ENCODE measurements at places on chromosomes 1 and 21.
A peak's percentile ranks its signal among the peaks of the same experiment; 100 is the strongest.

GRCh38 chr1:167499664-167500101, 18.6 kb downstream of the CD247 start:
- peak; percentile 48 for DNase-seq

DNA sequence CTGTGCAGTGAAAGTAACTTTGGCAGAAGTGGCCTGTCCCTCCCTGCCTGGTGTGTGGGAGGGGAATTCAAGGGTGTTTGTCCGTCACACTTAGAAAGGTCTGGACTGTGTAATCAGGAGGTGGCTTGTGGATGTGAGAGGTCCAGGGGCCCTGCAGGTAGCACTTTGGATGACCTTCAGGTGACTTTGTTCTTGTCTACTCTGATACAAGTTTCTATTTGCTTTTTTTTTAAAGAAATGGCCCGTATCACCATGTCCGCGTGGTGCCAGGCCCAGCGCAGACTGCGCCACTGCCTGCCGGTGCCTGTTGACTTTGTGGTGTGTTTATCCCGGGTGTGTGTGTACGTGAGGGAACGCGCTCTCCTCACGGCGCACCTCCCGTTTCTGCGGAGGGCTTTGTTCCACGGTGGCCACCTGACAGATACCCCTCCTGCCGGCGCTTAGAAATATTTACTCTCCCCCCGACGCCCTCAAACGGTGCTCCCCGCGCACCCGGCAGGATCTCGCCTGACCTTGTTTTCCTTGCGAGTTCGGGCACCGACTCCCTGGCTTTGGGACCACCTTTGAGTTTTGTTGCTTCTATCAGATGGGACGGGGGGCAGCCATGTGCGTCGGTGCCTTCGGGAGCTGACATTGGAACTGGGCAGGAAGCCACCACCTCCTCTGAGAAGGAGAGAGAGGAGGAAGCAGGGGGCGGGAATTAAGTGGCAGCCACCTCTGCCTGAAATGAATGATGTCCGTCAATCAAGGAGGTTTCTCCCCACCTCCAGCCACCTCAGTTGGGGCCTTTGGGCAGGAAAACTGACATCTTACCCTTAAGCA, 119.4 kb downstream of the PRDM16 start:
- no peak for DNase-seq

GRCh38 chr1:5525597-5526384, 466.4 kb downstream of the NPHP4 start:
- DNase-seq, result no peak

DNA sequence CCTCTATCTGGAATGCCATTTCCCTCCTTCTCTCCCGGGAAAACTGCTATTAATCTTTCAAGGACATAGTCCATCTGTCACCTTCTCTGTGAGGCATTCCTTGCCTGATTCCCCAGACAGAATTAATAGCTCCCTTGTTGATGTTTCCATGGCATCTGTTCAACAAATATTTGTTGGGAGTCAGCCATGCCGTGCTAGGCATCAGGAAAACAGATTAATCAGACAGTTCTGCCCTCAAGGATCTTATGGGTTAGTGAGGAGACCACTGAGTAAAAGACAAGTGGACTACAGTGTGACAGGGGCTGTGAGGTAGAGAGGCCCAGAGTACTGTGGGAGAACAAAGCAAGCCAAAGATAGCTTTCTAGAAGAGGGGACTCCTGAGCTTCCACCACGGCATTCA, 11.4 kb upstream of the MAGOH start:
- no peak for DNase-seq

DNA sequence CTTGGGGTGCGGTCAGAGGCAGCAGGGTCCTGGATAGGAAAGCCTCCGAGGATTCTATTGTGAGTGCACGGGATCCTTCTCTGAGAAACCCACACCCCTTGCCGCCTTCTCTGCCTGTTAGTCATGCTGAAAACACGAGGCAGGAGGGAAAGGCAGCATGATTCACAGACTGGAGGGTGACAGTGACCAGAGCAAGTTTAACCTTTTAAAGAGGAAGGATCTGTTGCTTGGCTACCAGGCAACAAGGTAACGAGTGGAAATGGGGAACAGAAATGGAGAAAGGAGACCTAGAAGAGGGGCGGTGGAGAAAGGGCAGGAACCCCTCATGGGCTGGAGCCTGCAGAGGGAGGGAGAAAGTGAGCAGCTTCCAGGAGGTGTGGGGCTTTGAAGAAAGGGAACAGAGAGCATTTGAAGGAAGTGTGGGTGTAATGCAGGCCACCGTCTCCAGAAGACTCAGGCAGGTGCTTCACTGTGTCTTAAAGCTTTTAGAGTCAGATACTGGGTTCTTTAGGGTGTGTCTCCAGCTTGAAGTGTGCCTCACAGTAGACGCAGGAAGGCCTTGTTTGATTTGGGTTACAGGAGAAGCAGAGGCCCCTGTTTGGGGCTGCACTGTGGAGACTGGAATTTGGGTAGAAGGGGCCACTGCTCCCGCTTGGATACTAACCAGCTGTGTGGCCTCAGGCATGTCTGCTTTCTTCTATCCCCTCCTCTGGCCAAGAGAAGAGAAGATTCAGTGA, 19.1 kb downstream of the OPTC start:
- peak; percentile 74 for DNase-seq

- DNase-seq, result no peak
Observed at GRCh38 chr1:95903060-95903459, 669.0 kb downstream of the RWDD3 start.

- no peak for DNase-seq
Observed at GRCh38 chr1:57464756-57465155, 40.9 kb upstream of the DAB1 start.

DNA sequence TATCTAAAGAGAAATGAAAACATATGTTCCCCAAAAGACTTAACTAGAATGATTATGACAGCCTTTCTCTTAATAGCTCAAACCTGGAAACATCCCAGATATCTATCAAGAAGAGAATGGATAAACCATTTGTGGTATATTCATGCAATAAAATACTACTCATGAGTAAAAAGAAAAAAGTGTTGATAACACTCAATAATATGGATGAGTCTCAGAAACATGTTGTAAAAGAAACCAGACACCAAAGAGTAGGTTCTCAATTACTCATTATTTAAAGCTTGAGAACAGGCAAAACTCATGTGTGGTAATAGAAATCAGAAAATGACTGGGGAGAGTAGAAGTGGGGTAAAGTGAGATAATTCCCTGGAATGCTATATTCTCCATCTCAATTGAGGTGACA, 154.1 kb downstream of the PHTF1 start:
- no peak for DNase-seq

- no peak for DNase-seq
Observed at GRCh38 chr1:77089756-77090155, 129.5 kb downstream of the PIGK start.

DNA sequence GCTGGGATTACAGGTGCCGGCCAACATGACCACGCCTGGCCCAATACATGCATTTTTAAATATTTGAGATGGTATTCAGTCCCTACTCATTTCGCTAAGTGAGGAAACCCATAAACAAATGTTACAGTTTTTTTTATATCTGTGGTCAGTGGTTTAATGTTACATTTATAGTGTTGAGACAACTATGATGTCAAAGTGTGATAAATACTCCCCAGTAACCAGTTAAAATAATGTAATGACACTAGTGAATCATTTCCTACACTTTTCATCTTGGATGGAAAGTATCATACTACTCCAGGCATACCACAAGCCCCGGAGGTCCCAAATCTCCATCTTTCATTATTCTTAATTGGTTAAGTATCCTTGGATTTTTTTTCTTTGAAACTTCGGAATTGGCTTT, 87.5 kb upstream of the KIF26B start:
- no peak for DNase-seq

GRCh38 chr1:212260557-212261355, 24.5 kb upstream of the PPP2R5A start:
- no peak for DNase-seq

DNA sequence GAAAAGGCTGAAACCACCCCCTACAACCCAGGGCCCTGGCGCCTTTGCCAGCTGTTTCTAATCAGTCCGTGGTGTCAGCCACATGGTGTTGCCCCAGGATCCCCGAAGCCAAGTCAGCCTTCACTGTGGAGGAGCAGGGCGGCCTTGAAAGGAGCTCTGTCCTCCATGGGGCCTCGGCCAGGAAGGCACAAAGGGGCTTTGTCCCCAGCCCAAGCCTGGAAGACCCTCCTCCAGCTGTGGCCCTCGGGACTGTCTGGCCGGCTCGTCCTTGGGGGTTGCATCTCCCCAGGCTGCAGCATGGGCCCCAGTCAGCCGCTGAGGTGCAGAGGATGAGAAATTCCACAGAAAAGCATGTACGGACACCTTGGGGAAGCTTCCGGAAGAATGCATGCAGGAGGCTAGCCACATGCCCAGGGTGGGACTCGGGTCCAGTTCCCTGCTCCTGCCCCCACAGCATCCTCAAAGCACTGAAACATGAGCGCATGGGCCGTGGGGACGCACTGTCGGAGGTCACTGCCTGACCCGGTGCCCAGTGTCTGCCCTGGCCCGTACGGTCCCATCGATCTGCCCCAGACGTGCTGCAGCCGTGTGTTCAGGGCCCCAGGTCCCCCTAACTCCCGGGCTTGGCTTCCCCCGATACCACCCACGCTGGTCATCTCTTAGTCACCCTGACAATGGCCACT, 38.6 kb upstream of the POFUT2 start:
- no peak for DNase-seq

GRCh38 chr1:204503122-204503912, 8.7 kb upstream of the PIK3C2B start:
- DNase-seq, result no peak

- no peak for DNase-seq
Observed at GRCh38 chr1:114154963-114155322, 1.3 kb upstream of the SYT6 start.

- no peak for DNase-seq
Observed at GRCh38 chr1:209012443-209013196, 570.9 kb upstream of the CAMK1G start.

- no peak for DNase-seq
Observed at GRCh38 chr1:53572065-53572814, 113.0 kb downstream of the DMRTB1 start.

DNA sequence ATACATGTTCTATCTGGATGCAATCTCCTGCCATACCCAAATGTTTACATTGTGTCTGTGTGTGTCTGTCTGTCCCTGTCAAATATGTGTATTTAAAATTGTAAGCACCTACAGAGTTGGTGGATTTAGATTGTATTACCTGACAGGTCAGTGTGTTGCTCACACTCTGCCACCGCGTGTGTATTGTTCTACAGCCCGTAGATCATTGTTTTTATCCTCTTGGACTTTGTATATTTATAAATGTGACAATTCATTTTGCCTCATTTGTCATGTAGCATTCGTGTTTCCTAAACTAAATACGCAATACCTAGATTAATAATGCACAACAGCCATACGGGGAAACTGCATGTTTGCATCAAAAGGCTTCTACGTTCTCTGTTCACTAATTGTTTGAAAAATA, 634 bp downstream of the ALG14 start:
- no peak for DNase-seq

DNA sequence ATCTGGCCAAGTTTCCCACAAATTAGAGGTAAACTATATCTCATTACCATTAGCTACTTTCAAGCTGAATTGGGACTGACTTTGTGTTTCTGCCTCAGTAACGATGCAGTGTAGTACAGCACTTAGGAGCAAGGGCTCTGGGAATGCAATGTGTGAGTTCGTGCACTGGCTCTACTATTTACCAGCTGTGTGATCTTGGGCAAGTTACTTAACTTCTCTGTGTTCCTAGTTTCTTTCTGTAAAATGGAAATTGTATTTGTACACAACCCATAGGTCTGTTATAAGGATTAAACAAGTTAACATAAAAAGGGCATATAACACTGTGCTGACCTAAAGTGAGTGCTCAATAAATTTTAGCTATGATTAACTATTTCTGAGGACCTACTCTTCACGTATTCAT, 65.0 kb upstream of the CSF1 start:
- DNase-seq, result no peak

- no peak for DNase-seq
Observed at GRCh38 chr21:29550205-29550604, 251.5 kb downstream of the BACH1 start.

- no peak for DNase-seq
Observed at GRCh38 chr1:156616463-156616862, 2.8 kb upstream of the HAPLN2 start.

DNA sequence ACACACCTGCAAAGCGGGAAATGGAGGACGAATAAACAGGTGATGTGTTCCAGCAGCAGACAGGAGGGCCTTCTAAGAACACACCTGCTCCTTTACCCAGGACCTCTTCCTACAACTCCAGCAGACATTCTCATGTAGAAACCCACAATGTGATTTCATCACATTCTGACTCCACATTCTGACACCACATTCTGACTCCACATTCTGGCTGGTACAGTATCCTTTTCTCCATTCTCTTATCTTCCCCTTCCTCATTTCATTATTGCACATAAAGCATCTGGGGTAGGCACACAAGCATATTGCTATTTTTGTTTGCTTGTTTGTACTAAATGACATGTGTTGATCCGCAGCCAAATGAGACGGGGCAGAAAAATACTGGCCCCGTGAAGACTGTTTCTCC, 3.6 kb upstream of the ZNF124 start:
- DNase-seq, result no peak

DNA sequence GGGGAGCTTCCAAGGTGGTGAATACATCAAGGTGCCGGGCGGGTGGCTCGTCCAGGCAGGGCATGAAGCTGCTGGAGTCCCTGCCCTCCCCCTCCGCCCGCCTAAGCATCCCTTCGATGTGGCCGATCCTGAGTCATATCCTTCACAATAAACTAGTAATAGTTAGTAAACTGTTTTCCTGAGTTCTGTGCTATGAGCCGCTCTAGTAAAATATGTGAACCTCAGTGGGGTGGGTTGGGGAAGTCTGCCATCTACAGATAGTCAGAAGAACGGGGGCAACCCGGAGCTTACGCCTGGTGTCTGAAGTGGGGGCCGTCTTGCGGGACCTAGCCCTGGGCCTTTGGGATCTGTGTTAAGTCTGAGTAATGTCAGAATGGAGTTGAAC, 21.6 kb downstream of the C2CD2 start:
- DNase-seq, result no peak

DNA sequence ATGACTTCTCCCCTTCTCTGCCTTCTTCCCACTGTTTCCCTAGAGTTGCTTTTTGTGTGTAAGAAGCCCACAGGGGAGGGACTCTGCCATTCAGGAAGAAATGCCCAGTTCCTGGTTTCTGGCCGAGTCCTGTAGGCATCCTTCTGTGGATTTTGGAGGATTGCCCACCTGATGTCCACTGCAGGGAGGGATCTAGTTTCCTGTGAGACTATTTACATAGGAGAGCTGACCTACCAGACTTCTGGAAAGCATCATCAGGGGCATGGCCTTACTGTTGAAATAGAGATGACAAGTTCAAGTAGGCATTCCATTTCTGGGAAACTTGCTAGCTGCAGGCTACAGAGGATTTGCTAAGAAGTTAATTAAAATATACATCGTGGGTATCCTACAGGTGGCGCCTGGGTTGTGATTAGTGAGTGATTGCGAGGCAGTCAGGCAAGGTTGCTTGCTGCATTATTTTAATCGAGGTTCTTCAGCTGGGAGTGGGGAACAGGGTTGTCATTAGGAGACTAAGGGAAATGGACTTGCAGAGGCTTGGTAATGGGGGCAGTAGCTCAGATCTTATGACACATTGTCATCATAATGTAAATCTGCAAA, 148.7 kb downstream of the HHAT start:
- no peak for DNase-seq

DNA sequence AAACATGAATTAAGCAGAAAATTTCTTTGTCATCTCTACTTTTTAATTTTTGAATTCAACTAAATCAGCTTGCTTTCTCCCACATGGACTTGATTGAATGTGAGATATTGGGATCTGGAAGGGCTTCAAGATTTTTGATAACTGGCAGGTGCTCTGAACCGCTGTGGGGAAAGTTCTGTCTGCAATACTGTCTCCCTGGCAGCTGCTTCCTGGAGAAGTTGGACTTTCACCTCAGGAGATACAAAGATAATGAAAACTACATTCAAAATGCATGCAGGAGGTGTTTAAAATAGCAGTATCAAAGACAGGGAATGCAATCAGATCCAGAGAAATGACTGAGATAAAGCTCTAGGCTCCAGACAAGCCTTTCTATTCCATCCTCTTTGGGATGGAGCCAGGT, 338.3 kb downstream of the NEGR1 start:
- no peak for DNase-seq

All from CD4-positive, alpha-beta T cell treated with Interleukin-15 for 1 hour (primary cell).